Sciatic nerve (tissue), 2 donors: ENCODE measurements at places on chromosomes 2 and 18. TPM values are rescaled to one million over a fixed set of nuclear protein-coding genes. Genes with fewer than 3 reads are reported as not detected.

DNA sequence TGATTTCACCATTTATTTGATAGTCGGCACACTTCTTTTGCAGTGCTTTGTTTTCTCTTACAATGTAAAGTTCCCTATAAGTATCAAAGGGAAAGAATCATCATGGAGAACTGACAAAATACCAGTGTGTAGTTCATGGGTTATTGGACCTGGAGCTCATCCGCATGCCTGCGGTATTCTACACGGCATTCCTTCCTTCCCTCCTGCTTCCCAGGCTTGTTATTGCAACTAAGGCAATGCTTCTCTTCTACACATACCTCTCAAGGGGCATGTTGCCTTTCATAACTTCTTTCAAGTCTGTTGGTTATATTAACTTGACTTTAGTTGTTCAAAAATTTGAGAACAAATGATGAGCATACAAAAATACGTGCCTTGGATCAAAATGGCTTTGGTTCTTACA, 24.3 kb upstream of the FAP start:
- no peak for DNase-seq

DNA sequence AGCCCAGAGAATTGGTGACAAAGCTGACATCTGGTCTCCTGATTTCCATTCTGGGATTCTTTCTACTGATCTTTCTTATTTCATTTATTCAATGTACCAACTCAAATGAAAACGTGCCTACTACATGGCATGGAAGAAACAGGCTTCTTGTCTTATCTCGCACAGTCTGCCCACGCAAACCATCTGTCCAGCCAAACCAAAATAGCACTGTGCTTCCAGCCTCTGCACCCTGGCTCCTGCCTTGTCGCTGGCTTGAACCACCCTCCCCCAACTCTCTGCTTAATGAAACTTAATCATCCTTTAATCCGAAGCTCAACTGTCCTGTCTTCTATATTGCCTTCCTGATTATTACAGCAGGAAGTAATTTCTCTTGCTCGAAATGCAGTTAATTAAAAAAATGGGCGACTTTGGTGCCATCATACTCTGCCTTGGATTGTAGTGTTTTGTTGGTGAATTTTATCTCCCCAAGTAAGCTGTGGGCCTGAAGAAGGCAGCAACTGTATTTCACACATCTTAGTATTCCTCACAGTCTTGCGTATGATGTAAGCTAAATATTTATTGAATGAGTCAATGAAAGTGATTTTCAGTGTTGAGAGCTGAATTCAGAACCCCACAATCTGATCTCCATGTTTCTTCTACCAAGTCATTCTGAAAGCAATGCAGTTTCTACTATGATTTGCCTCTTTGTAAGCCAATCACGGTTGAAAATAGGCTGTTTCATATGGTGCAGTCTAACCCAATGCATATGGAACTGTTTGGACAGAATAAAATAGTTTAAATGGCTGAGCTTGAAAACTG, 190.8 kb downstream of the TMEM247 start:
- no peak for DNase-seq

DNA sequence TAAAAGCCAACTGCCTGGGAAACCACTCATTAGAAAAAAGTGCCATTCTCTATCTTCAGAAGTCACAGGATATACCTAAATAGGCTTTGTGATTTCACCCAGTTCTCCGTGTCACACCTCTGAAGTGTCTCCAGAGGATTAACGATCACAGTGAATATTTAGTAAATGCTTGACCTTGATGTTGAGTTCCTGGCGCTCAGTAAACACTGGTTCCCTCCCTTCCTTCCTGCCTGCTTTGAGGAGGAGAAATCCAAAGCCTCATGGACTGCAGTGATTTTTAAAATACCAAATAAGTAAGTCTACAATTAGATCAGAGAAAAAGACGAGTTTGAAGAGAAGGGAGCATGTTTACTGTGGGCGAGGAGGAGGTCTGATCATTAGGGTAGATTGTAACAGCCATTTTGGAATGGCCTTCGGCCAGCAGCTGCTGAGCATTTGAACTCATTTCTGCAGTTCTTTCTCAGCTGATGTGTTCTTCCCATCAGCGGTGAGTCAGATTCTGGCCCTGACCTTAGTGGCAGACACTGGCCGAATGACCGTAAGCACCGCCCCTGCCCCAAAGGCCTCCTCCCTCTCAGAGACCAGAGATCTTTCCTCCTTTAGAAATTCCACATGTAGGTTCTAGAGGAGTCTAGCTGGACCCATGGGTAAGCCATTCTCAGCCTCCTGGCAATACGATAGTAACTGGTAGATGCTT, 62.1 kb upstream of the SLC16A14 start:
- DNase-seq = peak; percentile 65

DNA sequence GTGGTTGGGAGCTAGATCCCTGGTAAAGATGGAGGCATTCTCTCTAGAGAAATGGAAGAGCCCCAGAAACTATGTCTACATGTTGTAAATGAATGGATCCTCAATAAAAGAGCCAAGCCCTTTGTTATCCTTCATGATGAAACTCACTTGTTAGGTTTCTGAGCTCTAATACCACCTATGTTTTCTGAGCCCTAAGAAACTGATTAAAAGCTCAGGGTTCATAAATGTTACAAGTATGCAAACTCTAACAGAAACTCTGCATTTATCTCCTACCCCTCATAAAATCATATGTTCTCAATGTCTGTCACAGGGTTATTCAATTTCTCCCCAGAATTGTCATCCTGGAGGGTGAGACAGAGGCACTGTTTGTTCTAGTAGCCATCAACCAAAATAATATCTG, 18.0 kb upstream of the HNMT start:
- DNase-seq = no peak

DNA sequence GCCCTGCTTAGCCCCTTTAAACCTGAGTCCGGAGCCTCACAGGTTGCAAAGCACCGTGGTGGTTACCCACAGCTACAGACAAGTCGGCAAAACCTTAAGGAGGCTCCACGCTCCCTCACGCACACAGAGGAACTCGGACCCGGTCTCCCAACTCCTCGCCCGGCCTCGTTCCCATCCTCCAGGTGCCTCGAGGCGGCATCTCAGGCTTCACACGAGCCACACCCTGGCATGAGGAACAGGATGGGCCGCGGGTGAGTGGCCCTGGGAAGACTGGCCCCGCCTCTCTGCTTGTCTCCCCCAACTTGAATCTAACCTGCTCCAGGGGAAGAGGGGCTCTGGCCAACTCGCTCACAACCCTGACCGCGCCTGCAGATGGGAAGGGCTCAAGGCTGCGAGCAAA, 97.4 kb downstream of the EIPR1 start:
- DNase-seq = no peak

DNA sequence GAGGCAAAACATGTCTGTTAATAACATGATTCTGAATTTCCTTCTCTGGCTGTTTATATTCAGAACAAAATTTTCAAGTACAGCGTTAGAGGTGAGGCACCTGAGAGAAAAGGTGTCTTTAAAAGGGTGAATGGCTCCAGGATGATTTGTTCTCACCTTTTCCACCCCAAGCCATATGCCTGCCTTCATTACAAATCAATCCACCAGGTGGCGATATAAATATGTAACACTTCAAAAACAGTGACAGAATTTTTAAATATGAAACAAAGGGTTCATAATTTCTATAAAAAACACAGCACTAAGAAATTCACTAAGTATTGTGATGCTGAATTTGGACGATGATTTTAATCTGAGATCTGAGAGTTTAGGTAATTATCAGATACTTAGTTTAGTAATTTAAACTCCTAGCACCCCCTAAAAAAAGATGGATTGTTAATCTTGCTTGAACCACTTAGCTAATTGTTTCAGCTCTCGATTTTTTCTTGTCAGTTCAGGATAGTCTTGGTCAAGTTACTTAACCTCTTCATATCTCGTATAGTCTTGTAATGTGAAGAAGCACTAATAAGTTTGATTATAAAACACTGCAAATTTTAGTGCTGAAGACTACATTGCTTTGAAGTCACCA, 528.8 kb downstream of the CPS1 start:
- no peak for DNase-seq

DNA sequence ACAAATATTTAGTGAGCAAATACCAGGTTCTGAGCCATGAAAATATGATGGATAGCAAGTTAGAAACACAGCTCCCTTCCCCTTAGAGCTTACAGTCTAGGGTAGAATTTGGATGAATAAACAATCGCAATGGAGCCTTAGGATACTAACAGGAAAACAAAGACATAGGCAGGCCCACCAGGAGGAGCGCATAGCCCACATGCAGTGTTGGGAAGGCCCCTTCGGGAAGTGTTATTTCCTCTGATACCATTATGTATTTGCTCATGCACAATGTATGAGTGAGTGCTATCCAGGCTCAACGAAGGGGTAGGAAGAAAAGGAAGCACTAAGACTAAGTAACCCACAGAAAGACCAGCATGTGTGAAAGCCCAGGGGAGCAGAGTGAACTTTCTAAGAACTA, 54.0 kb downstream of the RAB27B start:
- DNase-seq = no peak

DNA sequence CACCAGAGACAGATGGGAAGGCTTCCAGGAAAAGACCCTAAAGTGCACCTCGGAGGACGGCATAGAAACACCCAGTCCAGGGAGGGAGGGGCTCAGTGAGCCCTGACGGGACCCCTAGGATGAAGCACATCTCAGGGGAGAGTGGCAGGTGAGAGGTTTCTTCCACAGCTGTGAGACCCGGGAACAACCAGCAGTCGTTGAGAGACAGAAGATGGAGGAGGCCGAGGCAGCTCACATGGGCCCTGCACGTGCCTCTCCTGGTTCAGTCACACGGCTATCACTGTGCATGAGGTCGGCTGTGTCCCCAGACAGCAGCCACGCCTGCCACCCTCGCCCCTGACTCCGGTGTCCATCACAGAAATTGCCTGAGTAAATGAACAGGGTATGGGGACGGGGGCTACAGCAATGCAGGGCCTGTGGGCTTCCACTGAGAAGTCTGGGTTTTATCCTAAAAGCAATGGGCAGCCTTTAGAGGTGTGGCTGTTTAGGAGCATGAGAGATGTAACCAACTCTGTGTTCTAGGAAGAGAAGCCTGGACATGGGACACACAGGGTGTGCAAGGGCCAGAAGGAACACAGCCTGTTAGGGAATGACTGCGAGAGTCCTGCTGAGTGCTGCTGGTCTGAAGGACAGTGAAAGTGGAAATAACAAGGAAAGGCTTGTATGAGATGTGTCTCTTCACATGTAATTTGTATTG, 102.0 kb downstream of the TMEM18 start:
- DNase-seq = no peak

GRCh38 chr2:45904946-45905631, 253.6 kb downstream of the PRKCE start:
- no peak for DNase-seq

- no peak for DNase-seq
These were observed 51.1 kb upstream of the RAPH1 start for GRCh38 chr2:203586206-203586605.

- peak; percentile 5 for DNase-seq
These were observed 47.1 kb downstream of the ANKMY1 start for GRCh38 chr2:240510513-240511210.

GRCh38 chr2:75954761-75955160, 244.0 kb upstream of the GCFC2 start:
- DNase-seq = no peak

DNA sequence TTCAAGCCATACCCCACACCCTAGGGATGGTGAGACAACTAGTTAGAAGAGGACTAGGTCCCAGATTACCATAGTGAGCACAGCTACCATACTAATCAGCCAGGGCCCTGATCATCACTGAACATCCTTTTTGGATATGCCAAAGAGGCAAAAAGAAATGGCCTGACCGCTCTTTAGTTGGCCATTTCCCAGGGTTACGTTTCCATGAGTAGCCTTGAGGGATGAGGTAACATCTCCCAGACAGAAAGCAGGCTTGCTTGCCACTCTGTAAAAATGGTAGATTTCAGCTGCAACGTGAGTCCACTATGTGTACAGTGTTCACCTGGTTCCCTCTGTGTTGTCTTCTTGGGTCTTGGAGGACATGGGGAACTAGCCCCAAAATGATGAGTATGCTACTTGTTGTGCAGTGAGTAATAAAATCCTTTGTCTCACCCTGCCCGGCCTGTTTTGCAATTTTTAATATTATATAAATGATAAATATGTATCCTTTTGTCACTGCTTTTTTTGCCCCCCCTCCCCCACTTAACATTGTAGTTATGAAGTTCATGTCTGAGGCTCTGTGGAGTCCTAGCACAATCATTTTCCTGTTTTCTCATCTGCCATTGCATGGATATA, 8.9 kb upstream of the GALM start:
- no peak for DNase-seq

DNA sequence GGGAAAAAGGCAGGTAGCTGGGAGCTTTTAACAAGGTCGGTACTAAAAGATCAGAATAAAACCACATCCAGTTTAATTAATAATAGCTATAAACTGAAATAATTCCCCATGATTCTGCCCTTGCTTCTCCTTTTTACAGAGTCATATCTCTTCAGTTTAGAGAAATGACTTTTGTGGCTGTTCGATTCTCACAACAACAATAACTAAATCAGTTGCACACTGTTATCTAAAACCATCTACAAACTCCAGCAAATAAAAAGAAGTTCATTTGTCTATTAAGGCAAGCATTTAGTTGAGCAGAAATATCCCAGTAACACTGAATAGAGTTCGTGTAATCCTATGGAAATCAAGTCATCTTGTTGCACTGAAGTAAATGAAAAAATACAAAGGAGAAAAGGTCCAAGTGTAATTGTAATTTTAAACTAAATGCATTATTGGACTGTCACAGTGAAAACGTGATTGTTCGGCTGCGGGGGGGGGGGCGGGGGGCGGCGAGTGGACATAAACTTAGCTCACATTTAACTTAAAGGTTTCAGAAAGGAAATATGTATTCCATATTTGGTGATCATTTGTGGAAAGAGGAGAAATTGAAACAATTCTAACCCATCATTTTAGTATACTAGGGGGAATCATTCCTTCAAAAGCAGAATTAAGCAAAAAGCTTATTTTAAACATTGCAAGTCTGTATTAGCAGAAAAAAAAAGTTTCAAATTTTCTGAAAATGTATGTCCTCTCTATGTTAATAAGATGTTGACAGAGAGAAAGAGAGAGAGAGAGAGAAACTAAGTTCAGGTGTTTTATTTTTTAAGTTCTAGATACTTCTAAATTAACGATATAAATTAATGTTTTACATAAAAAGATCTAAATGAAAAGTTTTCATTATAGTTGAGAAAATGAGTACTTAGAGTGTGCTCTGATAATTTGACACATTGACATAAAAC, 144.5 kb downstream of the MEIS1 start:
- DNase-seq = no peak

Gene TLX2
- total RNA-seq = not detected

Gene ALLC
- total RNA-seq = 7.6 TPM

Gene GPR55
- total RNA-seq = 0.18 TPM

Gene GRB14
- total RNA-seq = 20.2 TPM
